Left kidney (tissue), 8 donors: ENCODE measurements at places on chromosomes 1 and 21. TPM values are rescaled to one million over a fixed set of nuclear protein-coding genes. Genes with fewer than 3 reads are reported as not detected.

The PROK1 gene
- 0.17 TPM for polyA plus RNA-seq

The HRNR gene
- polyA plus RNA-seq = 1.0 TPM

- no peak for DNase-seq
Observed at GRCh38 chr1:209648931-209649776, 3.1 kb downstream of the LAMB3 start.

GRCh38 chr1:110133436-110133835, 16.9 kb upstream of the SLC6A17 start:
- no peak for DNase-seq
